ENCODE measurements at places on chromosomes 3 and 15. TPM values are rescaled to one million over a fixed set of nuclear protein-coding genes. Genes with fewer than 3 reads are reported as not detected.

SLC25A20 gene
- total RNA-seq = 9.0 TPM

CNTN4 gene
- 22.0 TPM for total RNA-seq

DNA sequence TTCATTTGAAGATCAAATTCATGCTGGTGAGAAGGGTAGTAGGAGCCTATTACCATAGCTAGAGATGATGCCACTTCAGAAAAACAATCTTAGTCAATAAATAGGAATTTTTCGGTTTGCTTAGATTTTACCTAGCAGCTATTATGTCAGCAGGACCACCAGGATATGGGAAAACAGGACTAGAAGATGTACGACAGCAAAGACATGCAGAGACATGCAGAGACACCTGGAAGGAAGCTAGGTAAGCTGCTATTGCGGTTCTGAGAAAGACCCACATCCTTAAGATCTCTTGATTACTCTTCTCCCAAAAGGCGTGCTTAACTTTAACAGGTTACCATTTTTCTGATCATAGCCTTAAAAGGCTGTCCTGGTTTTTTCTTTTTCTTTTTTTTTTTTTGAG lies 64.8 kb upstream of the THSD4 start:
- no peak for DNase-seq

GRCh38 chr15:29522373-29523276 lies 253.0 kb upstream of the NSMCE3 start:
- no peak for DNase-seq

DNA sequence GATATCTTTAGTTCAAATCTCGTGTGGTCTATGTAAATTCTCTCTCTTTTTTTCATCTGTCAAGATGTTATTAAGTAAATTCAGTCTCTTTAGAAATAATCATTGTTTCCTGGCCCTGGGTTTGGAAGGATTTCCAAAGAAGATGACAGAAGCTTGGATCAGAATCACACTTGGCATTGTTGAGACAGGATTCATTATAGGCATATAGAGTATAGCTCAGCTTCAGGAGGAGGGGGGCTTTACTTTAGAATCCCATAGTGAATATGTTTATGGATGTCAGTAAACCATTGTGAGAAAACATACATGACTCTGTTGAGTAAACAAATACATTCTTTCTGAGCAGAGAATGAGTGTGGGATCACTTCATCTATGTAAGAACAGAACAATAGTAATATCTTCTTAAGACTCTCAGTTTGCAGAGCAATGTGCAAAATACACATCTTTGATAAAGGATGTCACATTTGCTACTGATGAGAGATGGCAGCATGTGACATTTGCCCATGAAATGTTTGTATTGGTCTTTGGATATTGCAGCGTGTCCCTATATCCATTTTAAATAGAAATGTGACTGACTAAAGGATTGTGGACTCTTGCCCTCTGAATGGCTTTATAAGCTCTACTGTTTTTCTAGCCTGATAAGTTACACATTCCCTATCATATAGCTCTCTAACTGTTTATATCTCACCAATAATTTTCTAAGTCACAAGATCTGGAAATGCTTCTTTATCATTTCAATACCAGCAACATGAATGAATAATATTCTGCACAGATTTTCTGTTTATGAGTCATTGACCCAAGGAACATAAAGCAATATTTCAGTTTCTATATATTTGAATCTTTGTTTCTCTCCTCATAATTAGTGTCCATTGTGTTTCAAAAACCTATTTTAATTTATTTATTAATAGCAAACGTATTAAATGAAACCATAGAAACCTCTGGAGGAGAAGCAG lies 95.6 kb upstream of the THRB start:
- no peak for DNase-seq

DNA sequence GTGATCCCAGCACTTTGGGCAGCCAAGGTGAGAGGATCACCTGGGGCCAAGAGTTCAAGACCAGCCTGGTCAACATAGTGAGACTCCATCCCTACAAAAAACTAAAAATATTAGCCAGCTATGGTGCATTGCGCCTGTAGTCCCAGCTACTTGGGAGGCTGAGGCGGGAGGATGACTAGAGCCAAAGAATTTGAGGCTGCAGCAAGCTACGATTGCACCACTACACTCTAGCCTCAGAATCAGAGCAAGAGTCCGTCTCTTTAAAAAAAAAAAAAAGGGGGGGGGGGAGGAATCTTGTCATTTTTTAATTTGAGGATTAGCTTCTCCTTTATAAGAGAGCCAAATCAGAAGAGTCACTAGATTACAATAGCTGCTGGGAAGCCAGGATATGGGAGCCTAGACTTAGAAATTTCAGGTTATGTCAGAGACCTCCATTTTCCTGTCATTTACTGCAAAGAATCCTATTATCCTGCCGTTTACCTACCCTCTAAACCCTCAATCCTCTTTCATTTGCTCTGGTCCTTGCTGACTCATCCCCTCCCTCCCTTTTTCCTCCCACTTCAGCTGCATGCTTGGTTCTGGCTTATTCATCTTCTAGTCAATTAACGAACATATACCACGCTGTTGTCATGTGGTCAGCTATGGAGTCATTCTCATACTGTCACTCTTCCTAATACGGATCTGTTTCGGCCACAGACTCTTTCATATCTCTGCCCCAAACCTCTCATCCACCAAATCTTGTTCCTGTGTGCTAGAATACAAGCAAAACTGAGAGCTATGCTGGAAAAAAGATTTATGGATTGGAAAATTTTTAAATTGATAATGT lies 83.8 kb upstream of the PPIB start:
- peak; percentile 29 for DNase-seq

DNA sequence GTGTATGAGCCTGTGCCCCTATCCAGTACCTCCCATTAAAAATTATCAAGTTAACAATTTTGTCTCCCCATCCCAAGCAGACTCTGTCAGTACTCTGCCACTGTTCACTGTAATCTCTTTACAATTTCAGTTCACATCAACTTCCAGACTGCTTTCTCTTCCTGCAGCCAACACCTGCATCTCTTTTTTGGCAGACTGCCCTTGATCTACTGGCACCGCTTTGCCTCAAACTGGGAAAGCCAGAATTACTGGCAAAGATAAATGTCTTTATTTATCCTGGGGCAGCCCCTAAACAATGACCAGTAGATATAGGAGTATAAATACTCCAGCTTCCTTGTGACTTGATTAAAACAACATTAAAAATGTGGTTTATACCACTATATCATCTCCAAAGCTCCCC lies 494.1 kb downstream of the ZNF385D start:
- DNase-seq = no peak

DNA sequence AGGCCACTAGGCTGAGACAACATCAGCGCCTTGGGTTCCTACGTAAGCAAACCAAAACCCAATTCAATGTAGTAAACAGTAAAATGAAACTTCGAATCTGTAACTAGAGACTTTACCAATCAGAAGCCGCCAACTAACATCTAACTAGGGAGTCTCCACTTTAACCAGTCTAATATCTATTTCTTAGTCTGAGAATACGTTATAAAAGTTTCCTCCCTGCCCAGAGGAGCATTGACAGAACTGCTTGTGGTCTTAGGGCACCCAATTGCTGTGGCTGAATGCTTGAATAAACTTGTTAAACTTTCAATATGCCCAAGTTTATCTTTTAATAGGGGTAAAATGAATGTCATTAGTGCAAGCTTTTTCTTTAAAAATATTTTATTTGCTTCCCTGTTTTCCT lies 4.3 kb downstream of the CP start:
- no peak for DNase-seq

GRCh38 chr3:114687151-114687550 lies 393.3 kb downstream of the TIGIT start:
- no peak for DNase-seq
